Left lobe of liver (tissue), 2 donors: ENCODE measurements at places on chromosomes 2 and 18. TPM values are rescaled to one million over a fixed set of nuclear protein-coding genes. Genes with fewer than 3 reads are reported as not detected.

- no peak for DNase-seq
Observed at GRCh38 chr18:28669165-28669564, 492.2 kb upstream of the CDH2 start.

DNA sequence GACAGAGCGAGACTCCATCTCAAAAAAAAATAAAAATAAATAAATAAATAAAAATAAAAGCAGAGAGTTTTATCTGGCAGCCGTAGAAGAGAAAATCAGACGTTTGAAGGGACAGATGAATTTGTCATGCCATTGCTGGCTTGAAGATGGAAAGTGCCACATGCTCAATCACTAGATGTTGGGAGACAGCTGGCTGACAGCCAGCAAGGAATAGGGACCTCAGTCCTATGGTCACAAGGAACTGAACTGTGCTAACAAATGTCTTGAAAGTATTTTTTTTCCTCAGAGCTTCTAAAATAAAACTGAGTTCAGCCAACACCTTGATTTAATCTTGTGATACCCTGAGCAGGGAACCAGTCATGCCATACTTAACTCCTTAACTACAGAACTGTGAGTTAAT, 65.4 kb downstream of the DTNA start:
- DNase-seq, result no peak

DNA sequence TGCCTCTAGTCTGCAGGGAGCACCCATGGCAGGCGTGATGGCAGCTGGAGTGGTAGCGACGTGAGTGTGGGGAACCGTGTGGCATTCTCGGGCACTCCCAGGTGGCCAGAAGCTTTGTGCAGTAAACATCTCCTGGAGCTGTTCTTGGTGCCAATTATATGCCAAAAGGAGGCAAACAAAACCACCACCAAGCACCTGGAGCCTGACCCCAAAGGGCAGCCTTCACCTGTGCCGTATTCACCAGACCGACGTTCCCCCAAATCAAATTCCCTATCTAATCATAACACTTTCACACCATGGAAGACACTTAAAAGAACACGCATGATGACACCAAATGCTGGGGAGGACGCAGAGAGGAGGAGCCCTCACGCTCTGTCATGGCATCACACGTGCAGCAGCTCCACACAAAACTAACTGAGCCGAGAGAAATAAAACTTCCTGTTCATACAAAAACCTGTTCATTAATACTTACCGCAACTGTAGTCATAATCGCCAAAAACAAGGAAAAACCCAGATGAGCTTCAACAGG, 123.6 kb downstream of the EIPR1 start:
- DNase-seq, result no peak

DNA sequence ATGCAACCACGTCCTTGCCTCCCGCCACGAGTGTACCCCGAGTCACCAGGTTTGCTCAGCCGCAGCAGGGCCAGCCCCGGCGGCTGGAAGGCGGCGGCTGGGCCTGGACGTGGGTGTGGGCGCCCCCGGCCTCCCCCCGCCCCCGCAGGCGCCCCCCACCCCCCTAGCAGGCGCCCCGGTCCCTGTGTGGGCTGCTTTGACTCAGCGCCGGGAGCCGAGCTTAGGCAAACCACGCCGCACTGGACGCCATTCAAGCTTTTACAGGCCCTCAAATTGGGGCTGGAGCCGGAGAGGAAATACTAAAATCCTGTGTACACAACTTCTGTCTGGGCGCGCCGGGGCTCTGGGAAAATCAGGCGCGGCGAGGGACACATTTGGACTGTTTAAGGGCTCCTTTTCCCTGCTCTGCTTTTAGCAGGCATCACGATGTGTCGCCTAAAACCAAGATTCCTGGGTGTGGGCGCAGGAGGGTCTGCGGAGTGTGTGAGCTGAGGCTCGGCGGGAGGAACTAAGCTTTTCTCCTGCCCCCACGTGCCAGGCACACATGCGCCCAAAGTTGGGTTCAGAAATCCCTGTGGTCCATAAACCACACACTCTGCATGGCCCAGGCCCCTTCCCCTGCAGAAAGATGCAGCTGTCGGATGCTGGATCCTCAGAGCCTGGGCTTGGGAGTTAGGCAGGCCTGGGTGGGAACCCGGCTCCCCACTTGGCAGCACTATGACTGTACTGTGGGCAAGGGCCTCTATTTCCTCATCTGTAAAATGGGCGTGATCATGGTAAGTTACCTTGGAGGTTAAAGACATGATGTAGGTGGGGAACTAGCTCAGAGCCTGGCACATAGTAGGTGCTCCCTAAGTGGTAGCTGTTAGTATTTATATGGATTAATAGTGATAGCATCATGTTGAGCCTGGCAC, 57.6 kb downstream of the ATOH8 start:
- peak; percentile 43 for DNase-seq

GRCh38 chr2:46821600-46821999, 94.0 kb downstream of the MCFD2 start:
- peak; percentile 21 for DNase-seq

GRCh38 chr2:16554060-16554583, 111.5 kb downstream of the CYRIA start:
- no peak for DNase-seq

DNA sequence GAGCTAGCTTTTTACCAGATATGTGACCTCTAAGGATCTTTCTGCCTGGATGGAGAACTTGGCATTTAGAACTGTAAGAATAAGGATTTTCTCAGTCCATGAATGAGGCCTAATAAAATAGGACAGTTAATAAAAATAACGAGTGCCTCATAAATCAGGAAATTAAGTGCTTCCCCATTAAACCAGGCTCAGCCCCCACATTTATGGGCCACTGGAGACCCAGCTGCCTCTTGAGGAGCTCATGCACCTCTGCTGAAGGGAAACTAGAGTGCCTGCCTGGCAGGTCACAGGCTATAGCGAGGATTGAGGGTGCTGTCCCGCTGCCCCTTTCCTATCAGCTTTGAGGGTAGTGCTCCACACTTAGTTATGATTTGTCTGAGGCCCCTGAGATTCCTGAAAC, 158.0 kb downstream of the ALK start:
- no peak for DNase-seq

Gene HAAO
- total RNA-seq, result 188 TPM
